ENCODE measurements at places on chromosomes 1 and 21.

GRCh38 chr1:151047925-151048644 lies 534 bp downstream of the C1orf56 start:
- no peak for DNase-seq

DNA sequence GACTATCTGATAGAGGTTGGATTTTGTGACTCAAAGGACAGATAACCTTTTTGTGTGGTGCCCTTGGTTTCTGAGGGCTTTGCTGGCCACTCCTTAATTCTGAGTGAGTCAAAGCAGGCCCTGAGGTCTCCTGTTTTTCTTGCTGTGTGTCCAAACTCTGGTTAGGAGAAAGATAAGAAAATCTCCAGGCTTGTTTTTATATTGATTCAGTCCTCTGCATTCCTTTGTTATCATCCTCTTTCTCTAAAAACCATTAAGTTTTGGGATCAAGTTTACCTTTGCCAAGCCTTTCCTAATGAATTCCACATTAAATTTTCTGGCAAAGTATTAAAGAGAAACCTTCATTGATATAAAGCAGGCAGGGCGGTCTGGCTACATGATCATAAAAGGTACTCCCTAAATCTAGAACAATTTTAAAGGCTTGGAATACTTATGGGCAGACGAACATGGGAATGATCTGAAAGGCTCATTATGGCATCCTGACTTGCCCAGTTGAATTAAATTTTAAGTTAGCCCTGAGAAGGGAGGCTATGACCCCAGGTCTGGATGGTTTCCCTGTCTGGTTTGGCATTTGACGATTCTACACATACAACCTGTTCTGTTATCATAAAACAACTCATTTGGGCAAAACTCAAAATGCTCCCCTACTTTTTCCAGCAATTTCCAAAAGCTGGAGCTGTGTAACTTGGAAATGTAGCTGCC lies 20.8 kb downstream of the ZBTB8B start:
- no peak for DNase-seq

- DNase-seq, result no peak
These were observed 35.7 kb downstream of the ZMYND12 start for GRCh38 chr1:42420121-42420520.

GRCh38 chr21:37965088-37965805 lies 49.0 kb upstream of the KCNJ6 start:
- no peak for DNase-seq

DNA sequence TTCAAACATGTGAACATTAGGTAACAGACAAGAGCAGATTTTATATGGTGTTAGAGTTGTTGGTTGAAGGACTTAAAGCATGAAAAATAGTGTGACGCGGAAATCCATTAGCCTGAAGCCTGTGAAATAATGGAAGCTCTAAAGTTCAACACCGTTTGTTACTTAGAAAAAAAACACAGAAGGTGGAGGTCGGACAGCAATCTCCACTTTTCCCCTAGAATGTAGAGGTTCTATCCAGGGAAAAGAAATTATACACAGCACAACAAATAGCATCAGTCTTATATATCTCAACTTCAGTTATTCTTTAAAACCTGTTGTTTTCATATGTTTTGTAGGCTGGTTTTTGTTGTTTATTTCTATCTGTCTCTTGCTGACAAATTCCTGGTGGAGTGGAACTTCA lies 1.9 kb downstream of the RCAN3 start:
- no peak for DNase-seq

DNA sequence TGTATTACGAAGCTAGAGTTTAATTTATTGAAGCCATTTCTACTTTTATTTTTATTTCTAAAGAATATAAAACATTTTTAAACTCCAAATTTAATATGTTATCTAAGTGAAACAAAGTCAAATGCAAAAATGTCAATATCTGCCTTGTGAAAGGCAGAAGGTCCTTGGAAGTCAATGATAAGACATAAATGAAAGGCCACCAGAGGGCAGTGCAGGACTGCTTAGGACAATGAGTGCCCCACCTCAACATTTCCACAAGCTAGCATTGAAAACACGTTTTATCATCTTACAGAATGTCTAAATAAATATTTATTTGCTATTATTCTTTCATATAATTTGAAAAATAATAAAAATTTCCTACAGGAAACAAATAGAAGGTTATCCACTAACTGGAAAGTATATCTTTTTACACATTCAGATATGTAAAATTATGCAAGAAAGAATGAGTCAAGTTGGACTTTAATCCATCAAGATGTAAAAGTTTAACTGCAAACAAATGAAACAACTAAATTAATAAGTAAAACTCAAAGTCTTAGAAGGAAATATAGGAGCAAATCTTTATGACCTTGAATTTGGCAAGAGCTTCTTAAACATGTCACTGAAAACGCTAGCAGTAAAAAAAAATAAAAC lies 140.1 kb upstream of the FMN2 start:
- no peak for DNase-seq

DNA sequence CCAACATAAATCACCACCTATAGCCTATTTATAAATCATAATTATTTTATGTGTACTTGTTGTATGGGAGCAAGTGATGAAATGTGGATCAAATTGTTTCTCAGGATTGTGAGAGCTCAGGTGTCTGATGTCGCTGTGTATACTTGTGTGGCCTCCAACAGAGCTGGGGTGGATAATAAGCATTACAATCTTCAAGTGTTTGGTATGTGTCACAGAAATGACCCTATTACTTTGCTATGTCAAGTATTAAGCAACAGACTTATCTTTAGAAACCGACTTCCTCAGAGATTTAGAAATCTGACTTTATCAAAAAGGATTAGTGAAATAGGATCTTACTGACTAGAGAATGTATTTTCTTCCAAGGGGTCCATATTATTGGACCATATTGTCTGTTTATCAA lies 280.9 kb downstream of the TPR start:
- no peak for DNase-seq

DNA sequence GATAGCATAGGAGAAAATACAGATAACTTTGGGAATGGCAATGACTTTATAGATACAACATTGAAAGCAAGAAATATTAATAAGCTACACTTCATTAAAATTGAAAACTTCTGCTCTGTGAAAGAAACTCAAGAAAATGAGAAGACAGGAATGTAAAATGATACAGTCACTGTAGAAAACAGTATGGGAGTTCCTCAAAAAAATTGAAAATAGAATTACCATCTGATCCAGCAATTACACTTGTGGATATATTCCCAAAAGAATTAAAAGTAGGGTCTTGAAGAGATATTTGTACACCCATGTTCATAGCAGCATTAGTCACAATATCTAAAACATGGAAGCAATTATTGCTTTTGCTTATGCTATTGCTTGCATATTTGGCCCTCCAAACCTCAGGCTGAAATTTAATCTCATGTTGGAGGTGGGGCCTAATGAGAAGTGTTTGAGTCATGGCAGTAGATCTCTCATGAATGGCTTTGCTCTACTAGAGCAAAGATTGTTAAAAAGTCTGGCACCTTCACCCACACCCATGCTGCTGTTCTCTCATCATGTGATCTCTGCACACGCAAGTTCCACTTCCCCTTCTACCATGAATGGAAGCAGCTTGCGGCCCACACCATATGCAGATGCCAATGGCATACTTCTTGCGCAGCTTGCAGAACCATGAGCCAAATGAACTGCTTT lies 15.3 kb upstream of the AHCYL1 start:
- DNase-seq, result no peak

DNA sequence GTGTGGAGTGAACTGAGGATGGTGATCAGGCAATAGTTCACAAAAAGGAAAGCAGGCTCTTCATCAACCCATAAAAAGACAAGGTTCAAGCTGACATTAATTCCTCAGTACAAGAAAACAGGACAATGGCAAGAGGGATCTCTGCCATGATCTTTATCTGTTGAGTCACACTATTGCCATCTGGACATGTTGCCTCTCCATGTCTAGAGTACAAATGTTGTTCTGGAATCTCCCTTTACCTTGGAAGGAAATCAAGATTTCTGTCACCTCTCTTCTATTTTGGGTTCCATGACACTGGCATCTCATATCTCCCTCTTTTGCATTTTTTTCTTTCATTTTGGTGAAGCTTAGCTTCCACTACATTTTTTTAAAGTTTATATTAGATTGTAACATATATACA lies 329.1 kb downstream of the USP25 start:
- no peak for DNase-seq

DNA sequence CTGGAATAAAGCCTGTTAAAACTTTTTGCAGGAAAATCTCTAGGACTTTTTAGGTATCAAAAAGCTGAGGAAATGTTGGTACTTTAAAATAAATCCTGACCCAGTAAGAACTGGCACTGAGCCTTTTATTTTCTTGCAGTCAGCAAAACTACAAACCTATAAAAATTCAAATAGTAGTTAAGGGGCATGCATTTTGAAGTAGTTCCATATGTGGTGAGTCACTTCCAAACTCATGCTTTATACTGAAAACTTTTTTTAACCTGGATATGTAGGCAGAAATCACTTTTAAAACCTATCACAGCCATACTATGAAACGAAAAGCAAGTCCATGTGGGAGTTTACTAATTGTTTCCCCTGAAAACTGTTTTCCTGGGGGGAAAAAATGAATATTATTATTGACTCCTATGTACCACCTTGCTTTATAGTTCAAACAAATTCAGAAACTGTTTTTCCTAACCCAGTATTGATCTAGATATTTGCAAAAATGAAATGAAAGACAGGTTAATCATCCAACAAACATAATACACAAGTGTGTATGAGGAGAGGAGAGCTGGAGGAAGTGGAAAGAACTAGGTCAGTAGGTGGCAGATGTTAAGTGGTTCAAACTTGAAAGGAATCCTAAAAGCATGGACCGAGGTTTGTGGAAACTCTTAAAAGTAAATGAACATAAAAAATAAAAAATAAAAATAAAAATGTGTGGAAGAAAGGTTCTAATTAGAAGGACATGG lies 30.5 kb downstream of the NRIP1 start:
- DNase-seq, result no peak

DNA sequence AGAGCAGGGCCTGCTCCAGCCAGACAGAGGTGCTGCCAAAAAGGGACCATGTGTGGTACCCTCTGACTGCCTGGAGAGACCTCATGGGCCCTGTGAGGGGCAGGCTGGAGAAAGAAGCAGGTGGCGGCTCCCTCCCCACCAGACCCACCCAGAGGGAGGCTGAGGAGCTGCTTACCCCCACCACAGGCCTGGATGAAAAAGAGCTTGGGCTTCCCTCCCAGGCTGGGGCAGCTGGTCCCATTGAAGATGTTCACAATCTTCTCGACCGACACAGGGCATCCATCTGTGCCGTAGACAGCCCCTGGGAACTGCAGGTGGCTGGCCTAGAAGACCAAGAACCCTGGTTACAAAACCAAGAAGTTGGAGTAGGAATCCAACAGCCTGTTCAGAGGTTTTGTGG lies 19.6 kb downstream of the CASP9 start:
- no peak for DNase-seq

DNA sequence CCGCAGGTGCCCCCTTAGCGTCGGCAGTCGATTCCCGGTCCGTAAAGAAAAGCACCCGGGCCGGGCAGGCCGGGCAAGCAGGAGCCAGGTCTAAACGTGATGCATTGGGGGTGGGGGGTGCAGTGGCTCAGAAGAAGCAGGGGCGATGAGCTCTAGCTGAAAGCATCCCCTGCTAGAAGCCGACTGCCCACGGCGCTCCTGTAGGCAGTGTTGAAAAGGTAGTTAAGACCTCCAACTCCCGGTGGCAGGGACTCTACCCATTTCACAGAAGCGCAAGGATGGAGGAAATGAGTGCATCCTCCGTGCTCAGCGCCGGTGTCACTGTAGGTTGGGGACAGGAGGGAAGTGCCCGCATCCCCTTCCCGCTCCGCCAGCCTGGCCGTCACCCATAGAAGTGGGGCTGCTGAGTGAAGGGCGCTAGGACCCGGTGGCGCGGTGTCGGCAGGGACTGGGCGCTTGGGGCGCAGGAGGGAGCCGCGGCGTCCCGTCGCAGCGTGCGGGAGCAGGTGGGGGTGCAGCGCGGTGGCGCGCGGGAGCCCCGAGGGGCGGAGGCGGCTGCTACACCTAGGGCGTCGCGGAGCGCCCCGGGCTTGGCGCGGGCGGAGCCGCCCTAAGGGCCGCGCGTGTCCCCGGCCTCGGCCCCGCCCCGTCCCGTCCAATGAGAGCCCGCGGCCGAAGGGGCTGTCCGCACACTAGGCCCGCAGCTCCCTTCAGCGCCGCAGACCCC lies at the start of gene WNT2B:
WNT2B (plus strand) TSS at position 688 of the 727 bp plus-strand sequence. CDS start 298 bp downstream, outside the sequence.
- no peak for DNase-seq

- no peak for DNase-seq
These were observed 39.6 kb downstream of the ASPM start for GRCh38 chr1:197106869-197107268.

DNA sequence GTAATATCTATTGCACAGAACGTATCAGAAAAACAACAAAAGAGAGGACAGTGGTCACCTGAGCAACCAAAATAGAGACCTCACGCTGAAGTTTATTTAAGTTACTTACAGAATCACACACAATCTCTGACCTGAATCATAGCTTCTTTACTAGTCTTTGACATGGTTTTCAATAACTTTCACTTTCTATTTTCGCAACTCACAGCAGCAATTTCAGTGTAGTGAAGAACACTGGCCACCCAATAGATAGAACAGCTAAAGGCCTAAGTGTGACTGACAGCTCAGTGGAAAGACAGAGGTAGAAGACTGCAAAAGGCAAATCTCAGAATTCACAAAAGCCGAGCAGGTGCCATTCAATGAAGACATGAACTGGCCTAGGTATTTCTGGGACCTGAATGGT lies 435.6 kb upstream of the CHRM3 start:
- DNase-seq, result no peak

DNA sequence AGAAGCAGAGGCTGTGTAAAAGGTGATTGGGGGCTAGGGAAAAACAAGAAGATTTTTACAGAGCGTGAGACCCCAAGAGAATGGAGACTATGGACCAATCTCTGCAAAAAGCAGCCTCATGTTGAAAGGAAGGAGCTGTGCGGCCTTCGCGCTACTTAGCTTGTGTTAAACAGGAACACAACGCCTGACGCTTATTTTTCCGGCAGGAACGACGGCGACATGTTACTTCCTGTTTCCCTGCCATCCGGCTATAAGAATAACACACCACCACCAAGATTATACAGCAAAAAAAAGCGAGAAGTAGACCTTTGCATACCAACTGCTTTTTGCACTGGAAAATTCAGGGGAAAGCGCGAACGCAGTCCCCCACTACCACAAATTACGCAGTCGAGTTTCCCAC lies 272.7 kb downstream of the FAM72C start:
- no peak for DNase-seq

DNA sequence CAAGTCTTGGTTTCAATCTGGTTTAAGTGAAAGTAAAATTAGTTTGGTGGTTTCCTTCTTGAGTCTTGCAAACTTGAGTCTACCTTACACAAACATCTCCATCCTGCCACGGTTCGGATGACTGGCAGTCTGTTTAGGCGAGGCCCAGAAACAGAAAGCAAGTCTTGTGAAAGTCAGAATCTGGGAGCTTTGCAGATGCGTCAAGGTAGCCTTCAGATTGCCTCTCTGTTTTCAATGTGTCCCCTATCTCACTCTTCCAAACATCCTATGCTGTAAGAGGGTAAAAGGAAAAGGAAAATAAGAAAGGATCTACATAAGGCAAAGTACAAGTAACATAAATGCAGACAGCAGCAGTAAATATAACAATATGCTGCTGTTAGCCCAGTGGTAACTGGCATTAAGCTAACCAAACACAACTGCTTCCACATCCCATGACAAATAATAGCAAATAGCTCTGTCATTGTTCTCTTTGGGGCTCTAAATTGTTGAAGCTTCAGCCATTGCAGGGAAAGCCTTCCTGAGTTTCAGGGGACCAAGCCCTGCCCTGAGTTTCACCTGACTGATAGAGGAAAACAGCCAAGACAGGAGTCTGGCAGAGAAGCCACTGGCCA lies 26.2 kb upstream of the C1orf105 start:
- peak; percentile 20 for DNase-seq

All from stimulated activated CD4-positive, alpha-beta T cell treated with anti-CD3 and anti-CD28 coated beads, TNF-alpha, amount 100 ng/mL, for 1 hour (primary cell).